ENCODE measurements at places on chromosomes 12 and 14.

- DNase-seq = no peak
Measured at GRCh38 chr14:103544388-103545218, 15.6 kb downstream of the TRMT61A start.

DNA sequence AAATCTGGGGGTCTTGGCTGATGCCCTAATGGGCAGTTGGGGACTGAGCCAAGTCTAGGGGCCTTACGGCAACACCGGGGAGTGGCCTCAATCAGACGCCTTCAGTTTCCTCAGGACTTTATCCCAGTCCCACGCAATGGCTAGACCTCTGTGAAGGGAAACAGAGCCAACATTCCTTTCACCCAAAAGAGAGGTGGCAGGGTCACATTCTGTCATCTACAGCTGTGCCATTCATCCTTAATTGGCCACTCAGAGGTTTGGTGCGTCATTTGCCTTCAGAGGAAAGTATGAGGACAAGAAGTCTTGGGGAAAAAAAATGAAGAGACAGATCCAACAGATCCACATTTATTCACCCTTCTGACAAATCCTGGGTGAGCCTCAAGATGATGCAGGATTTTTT lies 166.9 kb upstream of the AVPR1A start:
- DNase-seq = no peak

- DNase-seq = no peak
Measured at GRCh38 chr12:69570000-69570516, 15.2 kb upstream of the CCT2 start.

DNA sequence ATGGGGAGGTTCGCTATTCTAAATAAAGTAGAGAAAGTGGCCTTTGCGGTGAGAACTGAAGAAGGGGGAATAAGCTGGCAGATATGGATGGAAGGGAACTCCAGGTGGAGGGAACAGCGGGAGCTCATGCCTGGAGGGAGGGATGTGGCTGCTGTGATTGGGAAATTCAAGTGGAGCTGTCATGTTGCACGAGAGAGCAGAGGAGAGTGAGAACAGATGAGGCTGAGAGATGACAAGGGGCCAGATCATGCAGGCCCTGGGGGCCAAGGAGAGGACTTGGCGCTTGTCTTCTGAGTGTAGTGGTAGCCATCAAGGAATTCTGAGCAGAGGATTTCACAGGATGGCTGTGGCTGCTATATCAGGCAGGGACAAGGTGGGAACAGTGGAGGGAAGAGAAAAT lies 35.0 kb downstream of the TGFB3 start:
- DNase-seq = no peak

DNA sequence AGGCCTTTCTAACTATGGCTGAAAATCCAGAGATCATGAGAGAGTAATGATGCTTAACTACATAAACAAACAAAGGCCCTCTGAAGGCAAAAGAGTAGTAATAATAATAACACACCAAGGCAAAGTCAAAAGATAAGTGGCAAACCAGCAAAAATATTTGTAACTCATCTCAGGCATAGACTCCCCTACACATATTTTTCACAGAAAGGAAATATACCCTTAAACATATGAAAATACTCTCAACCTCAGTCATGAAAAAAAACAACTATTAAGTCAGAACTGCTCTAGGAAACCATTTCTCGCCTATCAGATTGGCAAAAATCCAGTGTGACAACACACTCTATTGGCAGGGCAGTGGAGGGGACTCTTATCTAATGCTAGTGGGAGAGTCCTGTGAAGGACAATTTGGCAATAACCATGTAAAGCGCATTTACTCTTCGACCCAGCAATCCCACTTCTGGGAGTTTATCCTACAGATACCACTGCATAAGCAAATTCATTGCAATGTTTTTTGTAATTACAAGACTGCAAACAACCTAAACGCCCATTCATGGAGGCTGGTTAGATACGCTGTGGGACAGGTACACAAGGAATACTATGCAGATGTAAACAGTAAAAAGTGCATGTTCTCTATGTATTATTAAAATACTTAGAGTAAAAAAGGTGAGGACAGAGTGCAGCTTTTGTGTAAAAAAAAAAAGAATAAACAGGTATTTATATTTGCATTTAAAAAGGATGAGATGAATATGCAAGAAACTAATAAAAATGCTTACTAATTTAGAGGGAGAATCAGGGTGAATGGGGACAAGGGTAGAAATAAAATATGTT lies 26.0 kb upstream of the IL22 start:
- DNase-seq = no peak

GRCh38 chr14:45185100-45185814 lies 49.5 kb downstream of the FANCM start:
- DNase-seq = no peak

DNA sequence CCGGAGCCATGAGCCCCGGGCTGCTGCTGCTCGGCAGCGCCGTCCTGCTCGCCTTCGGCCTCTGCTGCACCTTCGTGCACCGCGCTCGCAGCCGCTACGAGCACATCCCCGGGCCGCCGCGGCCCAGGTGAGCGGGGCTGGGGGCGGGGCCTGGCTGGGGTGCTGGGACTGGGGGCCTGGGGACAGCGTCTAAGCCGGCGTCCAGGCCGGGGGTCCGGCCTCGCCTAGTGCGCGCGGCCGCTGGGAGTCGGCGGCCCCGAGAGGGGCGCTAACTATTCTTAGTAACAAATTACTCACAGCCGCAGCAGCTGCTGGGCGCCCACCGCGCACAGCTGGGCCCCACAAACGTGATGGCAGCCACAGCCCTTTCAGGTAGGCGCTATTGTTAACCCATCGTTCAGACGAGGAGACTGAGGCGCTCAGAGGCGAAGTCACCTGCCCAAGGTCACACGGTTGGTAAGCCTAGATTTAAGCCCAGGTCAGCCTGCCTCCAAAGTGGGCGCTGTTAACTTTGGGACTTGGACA lies 374 bp downstream of the CYP46A1 start:
- DNase-seq = no peak

GRCh38 chr14:50345846-50346422 lies 33.8 kb downstream of the DMAC2L start:
- DNase-seq = no peak

DNA sequence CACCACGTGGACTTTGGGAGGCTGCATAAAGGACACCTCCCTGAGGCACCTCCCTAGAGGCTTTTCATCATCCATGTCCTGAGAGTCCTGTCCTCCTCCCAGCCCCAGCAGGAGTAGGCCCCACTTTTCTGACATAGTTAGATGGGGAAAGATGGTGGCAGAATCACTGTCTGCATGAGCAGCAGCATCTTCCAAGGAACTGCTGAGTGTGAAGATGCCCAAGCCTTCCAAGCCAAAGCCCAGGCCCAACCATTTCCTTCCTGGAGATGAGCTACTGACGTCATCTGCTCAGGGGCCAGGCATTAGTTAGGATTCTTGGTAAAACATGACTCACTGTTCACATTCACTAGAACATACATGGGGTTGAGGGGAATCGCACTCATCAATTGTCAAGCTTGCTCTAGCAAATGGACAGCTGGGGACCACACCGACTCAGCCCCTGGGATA lies 37.3 kb downstream of the VDR start:
- peak; percentile 70 for DNase-seq

DNA sequence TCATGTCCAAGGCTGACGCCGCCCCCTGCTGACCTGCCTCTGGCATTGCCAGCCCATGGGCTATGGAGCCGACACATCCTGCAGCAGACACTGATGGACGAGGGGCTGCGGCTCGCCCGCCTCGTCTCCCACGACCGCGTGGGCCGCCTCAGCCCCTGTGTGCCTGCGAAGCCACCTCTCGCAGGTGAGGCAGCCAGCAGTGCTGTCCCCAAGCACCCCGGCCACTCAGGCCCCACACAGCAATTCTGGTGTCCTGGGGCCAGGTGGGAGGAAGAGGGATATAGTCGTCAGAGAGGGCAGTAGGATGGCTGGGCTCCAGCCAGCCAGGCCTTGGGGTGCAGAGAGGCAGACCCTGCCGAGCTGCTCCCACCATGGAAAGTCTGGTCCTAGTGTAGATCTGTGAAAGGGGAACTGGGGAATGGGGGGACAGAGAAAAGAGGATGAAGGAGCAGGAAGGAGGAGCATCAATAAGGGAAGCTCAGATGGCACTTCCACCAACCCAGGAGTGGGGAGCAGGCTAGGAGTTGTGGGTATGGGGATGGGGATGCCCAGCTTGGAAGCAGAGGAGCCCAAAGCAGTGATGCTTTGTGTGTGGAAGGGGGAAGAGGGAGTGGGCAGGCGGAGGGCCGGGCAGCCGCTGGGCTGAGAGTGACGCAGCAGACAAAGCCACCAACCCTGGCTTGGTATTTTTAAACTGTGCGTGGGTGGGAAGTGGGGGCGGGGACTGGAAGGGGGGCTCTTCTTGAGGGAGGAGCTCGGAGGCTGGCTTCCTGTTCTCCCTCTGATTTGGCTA lies 4.7 kb downstream of the NAB2 start:
- DNase-seq = peak; percentile 79

- no peak for DNase-seq
Measured at GRCh38 chr12:111687255-111687654, 1.4 kb downstream of the ACAD10 start.

- no peak for DNase-seq
Measured at GRCh38 chr12:54725233-54725843, 77.2 kb upstream of the DCD start.

DNA sequence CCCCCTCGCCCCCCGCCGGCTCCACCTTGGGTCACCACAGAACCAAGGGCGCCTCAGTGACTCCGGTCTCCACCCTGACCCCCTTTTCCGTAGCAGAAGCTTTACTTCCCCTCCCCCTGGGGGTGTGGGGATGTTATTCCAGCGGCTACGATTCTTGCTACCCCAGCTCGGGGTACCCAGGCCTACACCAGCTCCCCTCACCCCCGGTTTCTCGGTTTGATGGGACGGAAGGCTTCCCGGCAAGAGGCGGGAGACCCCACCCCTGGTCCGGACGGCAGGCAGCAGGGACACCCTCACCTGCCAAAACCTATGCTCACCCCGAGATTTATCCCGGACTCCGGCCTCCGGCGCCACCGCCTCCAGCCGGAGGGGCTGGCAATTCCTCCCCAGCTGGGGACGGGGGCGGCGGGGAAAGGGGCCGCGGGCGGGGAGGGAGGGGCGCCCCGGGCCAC lies 619 bp downstream of the RAB15 start:
- no peak for DNase-seq

- peak; percentile 24 for DNase-seq
Measured at GRCh38 chr12:47736877-47737676, 11.8 kb upstream of the ENDOU start.

- DNase-seq = no peak
Measured at GRCh38 chr12:66453844-66454243, 151.6 kb downstream of the HELB start.

DNA sequence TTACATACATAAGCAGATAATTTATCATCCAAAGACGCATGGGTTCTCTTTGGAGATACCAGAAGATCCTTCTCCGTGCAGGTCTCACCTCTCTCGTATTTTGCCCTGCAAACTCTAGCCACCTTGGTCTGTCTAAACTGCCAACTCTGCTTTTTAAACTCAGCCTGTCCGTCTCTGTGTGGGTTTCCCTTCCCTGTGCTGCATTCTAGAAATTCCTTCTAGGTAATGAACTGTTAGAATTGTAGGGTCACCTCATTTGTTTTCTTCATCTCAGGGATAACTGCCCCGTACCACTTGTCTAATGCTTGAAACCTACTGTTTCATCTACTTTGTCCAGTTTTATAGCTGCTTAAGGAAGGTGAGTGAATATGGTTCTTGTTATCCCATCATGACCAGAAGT lies 45.4 kb upstream of the CCDC196 start:
- no peak for DNase-seq

- no peak for DNase-seq
Measured at GRCh38 chr14:95496111-95496681, 20.3 kb downstream of the SYNE3 start.

DNA sequence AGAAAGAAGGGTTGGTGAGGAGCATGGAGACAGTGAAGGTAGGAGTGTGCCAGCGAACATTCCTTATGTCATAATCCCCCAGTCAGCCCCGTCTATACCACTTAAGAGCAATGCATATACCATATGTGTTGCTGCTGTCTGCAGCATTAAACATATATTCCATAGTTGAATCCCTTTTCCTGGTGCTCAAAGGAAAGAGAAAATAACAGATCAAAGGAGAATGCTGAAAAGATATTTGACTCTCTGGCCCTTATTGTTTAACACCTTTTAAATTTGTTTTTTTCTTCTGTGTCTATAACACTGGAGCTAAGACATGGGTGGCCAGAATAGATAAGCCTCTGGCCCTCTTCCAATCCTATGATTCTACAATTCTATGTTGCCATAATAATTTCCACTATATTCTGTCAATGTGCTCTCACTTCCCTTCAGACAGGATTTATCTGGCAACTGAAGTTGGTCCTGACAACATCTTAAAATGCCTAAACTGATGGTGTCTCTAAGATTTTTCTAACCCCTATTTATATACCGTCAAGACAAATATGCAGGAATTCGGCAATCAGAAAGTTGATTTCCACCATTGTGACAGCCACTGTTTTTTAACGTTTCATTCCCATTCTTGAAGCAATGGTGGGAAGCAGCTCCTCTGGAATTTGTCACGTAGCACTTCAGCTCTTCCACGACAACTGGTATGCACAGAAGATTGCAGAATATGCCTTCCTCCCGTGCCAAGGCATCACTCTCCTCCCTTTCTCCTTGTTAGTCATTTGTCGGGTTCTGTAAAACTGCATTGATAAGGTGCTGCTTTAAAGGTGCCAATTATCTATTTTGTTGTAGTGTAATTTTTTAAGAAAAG lies 204.7 kb downstream of the BCAT1 start:
- DNase-seq = no peak

DNA sequence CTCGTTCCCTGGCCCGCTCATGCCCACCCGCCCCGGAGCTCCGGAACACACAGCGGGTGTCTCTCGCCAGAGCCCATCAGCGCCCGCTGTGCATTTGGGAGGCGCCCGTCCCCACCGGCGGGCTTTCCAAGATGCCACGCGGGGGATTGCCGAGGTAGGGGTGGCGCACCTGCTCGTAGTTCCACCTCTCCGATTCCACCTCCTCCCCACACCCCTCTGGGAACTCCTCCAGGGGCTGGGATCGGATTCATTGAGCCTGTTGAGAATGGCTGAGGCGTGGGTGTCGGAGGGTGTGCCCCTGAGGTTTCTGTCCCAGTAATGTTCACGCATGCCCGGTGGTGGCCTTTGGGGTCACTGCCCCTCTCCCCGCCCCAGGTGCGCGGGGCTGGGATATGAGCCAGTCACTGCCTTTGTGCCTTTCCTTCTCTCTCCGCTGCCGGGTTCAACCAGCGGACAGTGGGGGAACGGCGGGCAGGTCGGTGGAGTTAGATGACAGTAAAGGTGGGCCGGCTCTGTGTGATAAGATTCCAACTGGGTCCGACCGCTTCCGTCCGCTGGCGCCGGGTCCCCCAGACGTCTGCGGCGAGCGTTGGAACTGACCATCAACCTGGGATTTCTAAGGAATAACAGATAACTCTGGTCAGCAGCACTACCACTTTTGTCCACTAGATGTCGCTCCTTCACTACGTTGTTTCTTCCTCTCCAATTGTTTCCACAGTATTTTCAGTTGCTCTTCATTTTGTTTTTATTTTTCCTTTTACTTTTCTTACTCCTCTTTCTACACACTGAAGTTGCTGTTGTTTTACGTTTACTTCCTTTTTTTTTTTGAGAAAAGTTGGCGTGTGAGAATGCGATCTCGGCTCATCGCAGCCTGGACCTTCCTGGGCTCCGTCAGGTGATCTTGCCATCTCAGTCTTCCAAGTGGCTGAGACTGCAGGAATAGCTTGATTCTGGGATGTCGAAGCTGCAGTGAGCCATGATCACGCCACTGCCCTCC lies 178.1 kb upstream of the ALG10B start:
- peak; percentile 27 for DNase-seq

GRCh38 chr12:89260841-89261637 lies 91.3 kb downstream of the DUSP6 start:
- no peak for DNase-seq

Data from AG04450 (cell line).